Left ventricle myocardium superior (tissue), 1 donor: ENCODE measurements at places on chromosomes 5 and 9. TPM values are rescaled to one million over a fixed set of nuclear protein-coding genes. Genes with fewer than 3 reads are reported as not detected.

The ZNF454 gene
- 2.3 TPM for total RNA-seq

The ASTN2 gene
- total RNA-seq, result 11.3 TPM

The UBAC1 gene
- total RNA-seq, result 116 TPM

The PCDHGA9 gene
- 4.5 TPM for total RNA-seq

The BTNL3 gene
- not detected for total RNA-seq

The NIM1K gene
- total RNA-seq, result 0.20 TPM
